ENCODE measurements at places on chromosomes 2 and 18.

DNA sequence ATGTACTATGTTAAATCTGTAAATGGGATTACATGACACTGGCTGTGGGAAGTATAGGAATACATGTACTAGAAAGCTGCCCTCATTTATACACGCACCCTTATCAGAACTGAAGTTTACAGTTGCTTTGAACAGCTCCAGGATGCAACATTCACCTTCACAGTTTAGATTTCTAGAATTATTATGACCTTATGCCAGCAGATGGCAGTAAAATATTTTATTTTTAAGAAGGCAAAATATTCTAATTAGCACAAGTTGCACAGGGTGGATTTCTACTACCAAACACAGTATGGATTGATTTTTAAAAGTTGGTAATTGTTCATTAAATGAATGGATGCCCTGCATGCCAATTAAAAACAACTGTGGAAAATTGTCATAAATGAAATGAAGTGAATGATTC is 670.4 kb downstream of the KCNJ3 start:
- DNase-seq: peak; percentile 22

DNA sequence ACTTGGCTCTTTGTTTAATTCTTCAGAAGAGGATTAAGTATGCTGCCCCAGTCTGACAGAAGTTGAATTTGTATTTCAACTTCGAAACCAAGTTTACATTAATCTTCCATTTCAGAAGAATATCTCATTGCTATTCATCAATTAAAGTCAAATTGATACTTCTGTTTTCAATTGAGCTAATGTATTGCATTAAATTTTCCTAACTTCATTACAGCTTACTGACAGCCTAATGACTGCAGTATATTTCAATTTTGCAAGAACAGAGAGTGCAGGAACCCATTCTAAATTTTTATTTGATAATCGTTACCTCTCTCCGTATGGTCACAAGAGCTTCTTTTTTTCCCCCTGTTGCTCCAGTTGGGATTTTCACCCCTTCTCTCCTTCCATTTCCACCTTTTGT is 218.0 kb downstream of the CALCRL start:
- no peak for DNase-seq

DNA sequence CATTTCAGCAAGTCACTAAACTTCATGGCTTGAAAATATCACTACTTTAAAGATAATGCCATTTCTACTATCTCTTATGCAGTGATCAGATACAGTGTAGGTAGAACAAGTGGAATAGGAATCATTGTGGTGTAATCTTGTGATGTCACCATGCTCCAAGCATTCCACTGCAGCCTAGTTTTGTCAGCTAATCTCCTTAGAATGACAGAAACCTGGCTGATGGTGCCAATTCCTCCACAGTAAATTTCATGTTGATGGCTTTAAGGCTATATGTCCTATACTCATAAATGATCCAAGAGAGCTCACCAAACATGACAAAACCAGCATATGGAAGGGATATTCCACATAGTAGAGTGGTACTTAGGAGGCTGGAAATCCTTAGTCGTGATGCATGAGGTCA is 184.9 kb downstream of the PDE1A start:
- no peak for DNase-seq

- peak; percentile 73 for DNase-seq
Observed at GRCh38 chr18:32612651-32613050, 142.0 kb upstream of the GAREM1 start.

DNA sequence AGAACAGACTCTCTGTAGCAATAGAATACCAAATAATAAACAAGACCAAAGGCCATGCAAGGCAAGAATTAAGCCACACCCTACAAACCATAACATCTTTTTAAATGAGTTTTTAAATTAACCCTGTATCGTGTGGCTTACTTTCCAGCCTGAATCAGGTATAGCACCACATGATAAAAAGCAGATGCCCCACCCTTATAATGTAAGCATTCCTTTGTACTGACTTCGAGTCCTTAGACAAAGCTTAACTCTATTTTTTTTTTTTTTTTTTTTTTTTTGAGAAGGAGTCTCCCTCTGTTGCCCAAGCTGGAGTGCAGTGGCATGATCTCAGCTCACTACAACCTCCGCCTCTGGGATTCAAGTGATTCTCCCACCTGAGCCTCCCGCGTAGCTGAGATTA is 1.7 kb upstream of the C2orf42 start:
- DNase-seq: no peak

- DNase-seq: peak; percentile 29
Observed at GRCh38 chr2:3536682-3537632, 17.6 kb upstream of the ADI1 start.

- peak; percentile 92 for DNase-seq
Observed at GRCh38 chr2:19933351-19933981, 31.7 kb upstream of the TTC32 start.

GRCh38 chr2:60149176-60149575 is 404.3 kb downstream of the BCL11A start:
- DNase-seq: no peak

GRCh38 chr18:3256693-3257626 is 5.0 kb upstream of the MYL12B start:
- DNase-seq: no peak

GRCh38 chr2:231877533-231878456 is 48.4 kb downstream of the NPPC start:
- DNase-seq: no peak

DNA sequence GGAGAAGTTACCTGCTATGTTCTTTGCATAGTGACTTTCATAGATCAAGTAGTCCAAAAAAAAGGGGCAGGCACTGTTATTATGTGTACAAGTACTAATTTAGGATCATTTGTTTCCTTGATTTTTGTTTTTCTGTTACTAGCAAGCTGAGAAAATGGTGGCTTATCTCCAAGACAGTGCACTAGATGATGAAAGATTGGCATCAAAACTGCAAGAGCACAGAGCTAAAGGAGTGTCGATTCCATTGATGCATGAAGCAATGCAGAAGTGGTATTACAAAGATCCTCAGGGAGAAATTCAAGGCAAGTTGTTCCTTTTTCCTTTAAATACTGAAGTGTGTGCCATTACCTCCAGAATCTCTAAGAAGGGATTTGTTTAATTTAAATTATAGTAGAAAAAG is 19.6 kb upstream of the KCNJ13 start:
- peak; percentile 84 for DNase-seq

DNA sequence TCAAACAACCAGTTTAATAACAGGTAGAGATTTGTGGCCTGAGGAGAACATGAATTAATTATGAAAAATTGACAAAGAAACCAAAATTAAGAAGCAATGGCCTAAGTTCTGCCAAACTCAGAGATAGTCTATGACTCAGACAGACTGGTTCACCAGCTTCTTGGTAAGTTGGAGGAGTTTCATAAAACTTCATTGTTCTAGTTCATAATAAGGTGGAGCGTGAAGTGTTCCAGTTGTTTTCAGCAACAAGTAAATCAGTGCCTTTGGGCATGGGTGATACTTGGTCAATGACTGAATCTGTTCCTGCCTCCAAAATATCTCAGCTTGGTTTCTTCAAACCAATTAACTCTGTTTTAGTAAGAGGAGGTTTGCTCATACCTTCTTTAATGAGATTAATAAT is 40.0 kb downstream of the SLC40A1 start:
- DNase-seq: no peak

DNA sequence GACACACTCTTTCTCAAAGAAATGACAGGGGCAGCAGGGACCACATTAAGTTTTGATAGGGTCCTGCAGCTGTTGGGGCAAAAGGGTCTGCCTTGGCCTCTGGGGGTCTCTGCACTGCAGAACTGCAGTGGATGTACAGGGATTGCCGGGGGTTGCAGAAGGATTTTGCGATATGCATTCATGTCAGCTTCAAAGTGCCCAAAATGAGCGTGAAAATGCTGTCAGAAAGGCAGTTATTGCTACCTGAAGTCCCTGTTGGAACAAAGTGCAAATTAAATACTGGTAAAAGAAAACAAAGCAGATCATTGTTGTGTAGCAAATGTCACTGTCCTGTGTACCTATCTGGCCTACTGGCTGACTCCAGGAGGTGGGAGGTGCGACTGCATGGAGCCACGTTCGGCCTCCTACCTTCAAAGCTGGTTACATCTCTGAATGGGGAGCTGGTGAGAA is 78.8 kb upstream of the MAP4K3 start:
- no peak for DNase-seq

- no peak for DNase-seq
Observed at GRCh38 chr18:58139459-58140386, 95.7 kb downstream of the NEDD4L start.

DNA sequence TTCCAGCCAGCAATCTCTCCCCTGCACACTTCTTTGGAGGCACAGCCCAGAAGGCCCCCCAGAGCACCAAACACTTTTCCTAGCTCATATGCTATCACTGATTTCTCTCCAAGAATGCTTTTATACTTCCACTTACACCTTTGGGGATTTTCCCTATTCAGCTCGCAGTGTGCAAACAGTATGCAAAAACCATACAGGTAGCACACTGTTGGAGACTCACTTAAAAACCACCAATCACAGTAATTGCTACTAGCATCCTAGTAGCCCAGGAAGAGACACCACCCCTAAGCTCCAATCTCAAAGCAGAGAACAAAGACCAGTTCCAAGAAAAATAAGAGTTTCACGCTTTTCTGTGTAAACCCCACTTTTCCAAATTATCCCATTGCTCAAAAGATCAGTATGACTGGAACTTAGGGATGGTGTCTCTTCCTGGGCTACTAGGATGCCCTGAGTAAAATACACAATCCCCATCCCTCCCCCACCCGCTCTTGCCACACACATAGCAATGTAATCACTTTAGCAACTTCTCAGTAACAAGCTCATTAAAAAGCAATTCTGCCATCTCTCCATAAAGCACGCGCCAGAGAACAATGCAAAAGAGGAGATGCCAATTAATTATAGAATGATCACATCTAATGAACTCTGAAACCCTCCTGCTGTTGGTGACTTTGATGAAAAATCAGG is 43.0 kb downstream of the KLF7 start:
- DNase-seq: no peak

DNA sequence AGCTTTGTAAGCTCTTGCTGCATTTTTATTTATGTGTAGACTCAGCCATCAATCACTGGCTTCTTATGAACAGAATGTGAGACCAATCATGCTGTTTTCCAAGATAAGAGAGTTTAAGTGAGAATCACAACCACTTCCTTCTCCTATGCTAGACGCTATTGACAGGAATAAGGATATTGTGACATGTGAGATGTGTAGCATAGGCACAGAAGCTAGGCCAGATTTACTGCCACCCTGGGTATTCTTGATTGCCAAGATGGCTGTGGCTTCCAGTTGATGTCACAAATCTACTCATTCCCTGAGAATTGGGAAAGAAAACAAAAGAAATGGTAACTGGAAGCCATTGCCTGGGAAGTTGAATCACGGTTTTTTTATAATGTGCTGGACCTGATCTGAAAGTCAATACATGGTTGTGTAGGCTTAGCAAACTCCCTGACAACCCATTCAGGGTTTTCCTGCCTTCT is 49.9 kb downstream of the RAB27B start:
- DNase-seq: no peak

GRCh38 chr2:9573840-9574239 is 18.2 kb upstream of the ADAM17 start:
- no peak for DNase-seq

DNA sequence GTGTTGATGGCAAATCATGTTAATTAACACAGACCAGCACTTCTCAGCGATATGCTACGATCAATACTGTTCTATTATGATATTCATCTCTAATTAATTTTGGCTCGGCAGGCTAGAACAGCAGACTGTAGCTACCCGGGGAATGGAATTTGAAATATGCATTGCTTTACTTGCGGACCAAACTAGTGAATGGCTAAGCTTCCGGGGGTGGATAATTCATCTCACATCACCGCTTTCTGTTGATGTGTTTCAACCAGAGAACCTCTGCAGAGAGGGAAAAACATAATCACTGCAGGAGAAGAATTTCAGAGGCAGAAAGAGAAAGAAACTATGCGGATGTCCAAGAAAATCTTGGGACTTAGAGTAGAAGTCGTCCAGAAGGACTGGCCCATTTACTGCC is 490.9 kb downstream of the STK39 start:
- DNase-seq: no peak

GRCh38 chr2:36797324-36798070 is 101.0 kb downstream of the VIT start:
- no peak for DNase-seq

DNA sequence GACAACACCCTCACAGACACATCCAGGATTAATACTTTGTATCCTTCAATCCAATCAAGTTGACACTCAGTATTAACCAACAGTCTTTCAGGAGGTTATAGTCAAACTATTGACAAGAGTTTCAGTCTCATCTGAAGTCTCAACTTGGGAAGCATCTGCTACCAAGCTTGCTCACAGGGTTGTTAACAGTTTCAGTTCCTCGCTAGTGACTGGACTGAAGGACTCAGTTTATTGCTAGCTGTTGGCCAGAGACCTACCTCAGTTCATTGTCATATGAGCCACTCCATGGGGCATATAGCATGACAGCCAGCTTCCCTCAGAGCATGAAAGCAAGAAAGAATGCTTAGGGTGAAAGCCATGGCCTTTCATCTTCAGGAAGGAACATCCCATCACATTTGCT is 228.6 kb downstream of the EPHA4 start:
- no peak for DNase-seq

DNA sequence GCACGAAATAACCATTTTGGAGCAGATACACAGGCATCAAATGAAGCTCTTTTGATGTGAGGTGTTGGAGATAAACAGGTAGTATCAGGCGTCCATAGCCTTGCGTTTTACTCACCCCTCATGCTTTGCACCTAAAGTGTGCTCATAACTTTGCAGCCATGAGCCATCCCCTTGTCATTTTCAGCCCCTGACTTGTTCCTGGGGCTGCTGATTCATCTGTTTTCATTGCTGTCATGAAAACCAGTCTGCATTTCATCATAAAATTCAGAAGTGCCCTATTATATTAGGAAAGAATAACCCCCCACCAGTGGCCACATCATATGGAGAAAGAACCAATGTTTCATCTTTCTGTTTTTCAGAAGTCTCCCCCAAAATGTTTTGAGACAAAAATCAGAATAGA is 329.7 kb upstream of the NRP2 start:
- no peak for DNase-seq

GRCh38 chr18:44309185-44309584 is 371.5 kb upstream of the SETBP1 start:
- DNase-seq: no peak

DNA sequence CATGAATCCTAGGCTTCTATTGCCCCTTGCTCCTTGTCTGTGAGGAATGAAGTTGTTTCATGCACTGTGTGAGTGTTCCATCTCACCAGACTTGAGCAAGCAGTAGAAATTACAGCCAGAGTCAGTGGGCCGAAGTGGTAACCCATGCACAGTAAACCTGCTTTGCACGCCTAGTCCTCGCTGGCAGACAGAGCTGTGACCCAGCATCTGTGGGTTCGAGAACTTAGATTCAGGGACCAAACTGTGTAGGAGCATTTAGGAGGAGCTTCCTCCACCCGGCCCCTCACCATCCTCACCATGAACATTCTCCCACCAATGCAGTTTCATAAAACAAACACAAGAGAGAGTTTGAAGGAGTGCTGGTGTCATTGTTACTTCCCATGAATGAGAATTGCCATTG is 21.6 kb upstream of the TEX51 start:
- DNase-seq: no peak

All from NCI-H460 (cell line).